CD4-positive, alpha-beta T cell (primary cell): ENCODE measurements at places on chromosomes 11 and 22.
A peak's percentile ranks its signal among the peaks of the same experiment; 100 is the strongest.

- H3K4me1 ChIP-seq = no peaks in the 10 kb centered on the region
- no peaks in the 10 kb centered on the region for H3K27me3 ChIP-seq
- H3K4me3 ChIP-seq = no peak overlapping the region
- no peak for DNase-seq
- no peak overlapping the region for H3K27ac ChIP-seq
These were observed 65.3 kb downstream of the ARFGAP2 start for GRCh38 chr11:47111318-47111804.

GRCh38 chr11:27129686-27130085 lies 89.1 kb downstream of the BBOX1 start:
- H3K27ac ChIP-seq = no peak overlapping the region
- H3K27me3 ChIP-seq = no peaks in the 10 kb centered on the region
- no peaks in the 10 kb centered on the region for H3K36me3 ChIP-seq

DNA sequence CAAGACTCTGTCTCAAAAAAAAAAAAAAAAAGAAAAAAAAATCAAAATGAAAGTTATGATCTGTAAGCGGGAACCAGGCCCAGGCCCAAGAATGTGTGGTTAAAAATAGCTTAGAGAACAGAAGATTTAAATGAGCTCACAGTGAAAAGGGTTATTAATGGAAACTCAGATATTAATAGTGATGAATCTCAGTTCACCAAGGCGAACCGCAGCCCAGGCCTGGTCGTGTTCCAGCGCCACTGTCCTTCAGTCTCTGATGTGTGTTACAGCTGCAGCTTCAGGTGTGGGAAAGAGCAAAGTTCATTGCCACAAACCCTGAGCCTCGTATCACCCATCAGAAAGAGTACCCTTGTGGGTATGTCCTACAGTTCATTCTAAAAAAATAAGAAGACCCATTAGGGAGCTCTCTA lies 107.1 kb downstream of the GAB2 start:
- H3K4me3 ChIP-seq = no peak overlapping the region
- no peaks in the 10 kb centered on the region for H3K4me1 ChIP-seq
- DNase-seq = no peak
- no peak overlapping the region for H3K27ac ChIP-seq
- H3K27me3 ChIP-seq = no peaks in the 10 kb centered on the region
- H3K36me3 ChIP-seq = no peaks in the 10 kb centered on the region

DNA sequence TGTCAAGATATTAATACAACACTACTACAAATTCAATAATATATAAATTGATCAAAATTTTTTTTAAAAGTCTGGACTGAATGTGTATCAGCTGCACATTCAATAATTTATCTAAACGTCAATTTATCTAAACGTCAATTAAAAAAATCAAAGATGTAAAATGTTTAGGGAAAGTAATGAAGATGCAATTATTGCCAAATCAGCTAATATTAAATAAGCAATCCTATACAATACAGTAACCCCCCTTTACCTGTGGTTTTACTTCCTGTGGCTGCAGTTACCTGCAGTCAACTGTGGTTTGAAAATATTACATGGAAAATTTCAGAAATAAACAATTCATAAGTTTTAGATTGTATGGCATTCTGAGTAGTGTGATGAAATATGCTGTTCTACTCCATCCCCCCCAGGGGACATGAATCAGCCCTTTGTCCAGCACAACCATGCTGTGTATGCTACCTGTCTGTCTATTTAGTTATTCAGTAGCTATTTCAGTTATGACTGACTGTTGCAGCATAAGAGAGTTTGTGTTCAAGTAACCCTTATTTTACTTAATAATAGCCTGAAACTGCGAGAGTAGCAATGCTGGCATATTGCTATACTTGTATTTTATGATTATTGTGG lies 72.2 kb downstream of the CWF19L2 start:
- no peak for DNase-seq
- H3K4me1 ChIP-seq = peaks cover 2% of the 10 kb centered on the region
- no peak overlapping the region for H3K27ac ChIP-seq
- H3K27me3 ChIP-seq = no peaks in the 10 kb centered on the region

- no peaks in the 10 kb centered on the region for H3K27me3 ChIP-seq
- H3K27ac ChIP-seq = no peak overlapping the region
- DNase-seq = no peak
- H3K4me1 ChIP-seq = no peaks in the 10 kb centered on the region
- no peak overlapping the region for H3K4me3 ChIP-seq
- no peaks in the 10 kb centered on the region for H3K36me3 ChIP-seq
These were observed 22.7 kb upstream of the PICALM start for GRCh38 chr11:86091566-86091965.

DNA sequence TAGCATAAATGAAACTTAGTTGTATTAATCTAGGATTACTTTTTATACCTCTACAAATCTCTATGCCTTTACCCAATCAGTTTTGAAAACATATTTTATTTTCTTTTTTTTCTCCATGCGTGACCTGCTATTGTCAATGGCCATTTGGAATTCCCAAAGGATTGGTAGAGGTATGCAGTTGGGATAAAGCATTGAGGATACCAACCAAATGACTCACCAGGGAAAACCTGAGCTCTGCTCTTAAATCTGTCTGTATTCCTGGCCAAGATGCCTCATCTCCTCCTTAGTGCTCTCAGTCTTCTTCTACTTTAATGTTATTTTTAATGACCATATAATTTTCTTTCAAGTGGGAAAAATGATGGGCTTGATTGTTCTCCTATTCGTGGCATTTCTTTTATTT lies 61.9 kb downstream of the EHF start:
- no peak overlapping the region for H3K4me3 ChIP-seq
- H3K36me3 ChIP-seq = no peaks in the 10 kb centered on the region
- no peak overlapping the region for H3K27ac ChIP-seq
- H3K27me3 ChIP-seq = no peaks in the 10 kb centered on the region

DNA sequence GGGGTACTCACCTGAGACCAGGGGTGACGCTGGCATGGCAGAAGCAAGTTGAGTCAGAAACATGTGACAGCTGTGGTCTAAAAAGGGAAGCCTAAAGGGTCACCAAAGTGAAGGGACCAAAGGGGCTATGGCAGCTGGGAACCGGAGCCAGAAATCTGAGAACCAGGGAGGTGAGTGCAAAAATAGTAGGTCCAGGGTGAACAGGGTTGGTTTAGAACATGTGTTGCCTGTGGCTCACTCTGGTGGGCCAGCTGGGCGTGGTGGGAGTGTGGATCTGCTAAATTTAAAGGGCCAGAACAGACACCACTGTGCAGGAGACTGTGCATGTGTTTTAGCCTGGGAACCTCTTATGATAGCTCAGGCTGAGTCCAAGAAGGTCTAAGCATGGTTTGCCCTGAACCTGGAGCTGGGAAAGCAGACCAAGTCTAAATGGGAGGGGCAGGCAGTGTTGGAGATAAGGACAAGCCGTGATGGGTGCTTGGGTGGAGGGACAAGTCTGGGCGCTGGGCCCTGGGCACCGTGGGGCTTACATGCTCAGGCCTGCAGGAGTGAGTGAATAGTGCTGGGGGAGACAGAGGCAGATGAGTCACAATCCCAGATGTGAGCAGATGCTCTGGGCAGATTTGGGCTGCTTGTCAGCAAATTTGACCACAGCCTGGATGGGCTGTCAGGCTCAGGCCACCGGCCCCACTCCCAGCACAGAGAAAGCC lies 41.4 kb upstream of the ZBED5 start:
- DNase-seq = no peak
- H3K27me3 ChIP-seq = no peaks in the 10 kb centered on the region
- no peak overlapping the region for H3K27ac ChIP-seq

- H3K27ac ChIP-seq = no peak overlapping the region
- no peaks in the 10 kb centered on the region for H3K27me3 ChIP-seq
- no peak for DNase-seq
- no peaks in the 10 kb centered on the region for H3K4me1 ChIP-seq
- no peak overlapping the region for H3K4me3 ChIP-seq
- no peaks in the 10 kb centered on the region for H3K36me3 ChIP-seq
These were observed 3.5 kb upstream of the SLC22A6 start for GRCh38 chr11:62988276-62988675.

- H3K4me3 ChIP-seq = no peak overlapping the region
- no peaks in the 10 kb centered on the region for H3K4me1 ChIP-seq
- no peak overlapping the region for H3K27ac ChIP-seq
These were observed 742.9 kb downstream of the LRRC4C start for GRCh38 chr11:40716344-40717130.

DNA sequence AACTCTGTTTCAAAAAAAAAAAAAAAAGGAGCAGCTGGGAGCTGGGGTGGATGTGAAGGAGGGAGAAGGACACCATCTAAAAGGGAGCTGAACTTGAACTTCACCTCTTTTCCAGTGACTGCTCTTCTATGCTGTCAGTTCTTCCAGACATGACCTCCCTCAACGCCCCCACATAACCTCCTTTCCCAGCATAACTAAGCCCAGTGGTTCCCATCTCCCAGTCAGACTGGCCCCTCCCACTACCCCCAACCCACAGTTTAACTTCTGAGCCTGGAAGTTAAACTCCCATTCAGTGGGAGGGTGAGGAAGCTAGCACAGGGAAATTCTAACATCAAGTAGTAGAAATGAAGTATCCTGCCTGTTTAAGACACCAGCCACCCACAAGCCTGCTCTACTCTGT lies 1.8 kb downstream of the ARHGAP1 start:
- peaks cover 76% of the 10 kb centered on the region for H3K4me1 ChIP-seq
- peaks cover 46% of the 10 kb centered on the region for H3K36me3 ChIP-seq
- no peaks in the 10 kb centered on the region for H3K27me3 ChIP-seq
- H3K27ac ChIP-seq = no peak overlapping the region
- no peak for DNase-seq

DNA sequence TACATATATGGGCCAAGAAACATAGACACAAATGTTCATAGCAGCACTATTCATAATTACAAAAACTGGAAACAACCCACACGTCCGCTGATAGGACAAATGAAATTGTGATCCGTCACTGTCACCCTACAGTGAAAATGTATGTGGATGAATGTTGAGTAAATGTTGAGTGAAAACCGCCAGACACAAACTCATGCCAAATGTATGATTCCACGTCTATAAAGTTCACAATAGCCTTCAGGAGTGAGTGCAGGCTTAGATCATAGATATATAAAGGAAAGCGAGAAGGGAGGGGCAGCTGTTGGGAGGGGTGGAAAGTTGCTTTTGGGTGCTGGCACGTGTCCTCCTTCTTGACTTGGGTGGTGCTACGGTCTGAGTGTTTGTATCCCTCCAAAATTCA lies 33.6 kb downstream of the DBX1 start:
- no peaks in the 10 kb centered on the region for H3K36me3 ChIP-seq
- no peak overlapping the region for H3K4me3 ChIP-seq
- no peak overlapping the region for H3K27ac ChIP-seq
- no peaks in the 10 kb centered on the region for H3K27me3 ChIP-seq
- DNase-seq = no peak
- peaks cover 2% of the 10 kb centered on the region for H3K4me1 ChIP-seq

GRCh38 chr22:29050457-29050856 lies 11.2 kb downstream of the C22orf31 start:
- H3K4me3 ChIP-seq = no peak overlapping the region
- no peak overlapping the region for H3K27ac ChIP-seq
- H3K36me3 ChIP-seq = no peaks in the 10 kb centered on the region
- H3K27me3 ChIP-seq = no peaks in the 10 kb centered on the region
- DNase-seq = no peak
- H3K4me1 ChIP-seq = no peaks in the 10 kb centered on the region

DNA sequence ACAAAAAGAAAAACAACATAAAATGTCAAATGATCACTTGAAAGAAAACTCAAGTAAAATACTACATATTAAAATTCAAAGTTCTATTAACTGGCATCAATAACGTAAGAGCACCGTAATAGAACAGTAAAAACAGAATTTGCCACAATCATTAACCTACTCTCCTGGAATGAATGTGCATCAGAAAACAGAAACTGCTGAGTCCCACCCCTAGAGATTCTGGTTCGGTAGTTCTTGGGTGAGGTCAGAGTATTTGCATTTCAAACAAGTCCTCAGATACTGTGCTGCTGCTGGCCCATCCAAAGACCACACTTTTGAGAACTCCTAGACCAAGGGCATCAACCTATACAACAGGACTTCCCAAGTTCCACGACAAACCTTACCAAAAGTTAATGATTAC lies 23.5 kb downstream of the PITPNB start:
- no peaks in the 10 kb centered on the region for H3K27me3 ChIP-seq
- H3K27ac ChIP-seq = no peak overlapping the region
- no peak for DNase-seq

- H3K27me3 ChIP-seq = no peaks in the 10 kb centered on the region
- H3K27ac ChIP-seq = no peak overlapping the region
- peaks cover 9% of the 10 kb centered on the region for H3K4me1 ChIP-seq
- no peak for DNase-seq
- H3K4me3 ChIP-seq = no peak overlapping the region
These were observed 2.4 kb upstream of the SLCO2B1 start for GRCh38 chr11:75148436-75148983.

GRCh38 chr22:41544671-41545476 lies 604 bp upstream of the POLR3H start:
- H3K4me3 ChIP-seq = peak overlapping the region; percentile 90
- peaks cover 7% of the 10 kb centered on the region for H3K36me3 ChIP-seq
- H3K27me3 ChIP-seq = no peaks in the 10 kb centered on the region
- H3K27ac ChIP-seq = peak overlapping the region; percentile 81
- no peak for DNase-seq
- peaks cover 26% of the 10 kb centered on the region for H3K4me1 ChIP-seq

DNA sequence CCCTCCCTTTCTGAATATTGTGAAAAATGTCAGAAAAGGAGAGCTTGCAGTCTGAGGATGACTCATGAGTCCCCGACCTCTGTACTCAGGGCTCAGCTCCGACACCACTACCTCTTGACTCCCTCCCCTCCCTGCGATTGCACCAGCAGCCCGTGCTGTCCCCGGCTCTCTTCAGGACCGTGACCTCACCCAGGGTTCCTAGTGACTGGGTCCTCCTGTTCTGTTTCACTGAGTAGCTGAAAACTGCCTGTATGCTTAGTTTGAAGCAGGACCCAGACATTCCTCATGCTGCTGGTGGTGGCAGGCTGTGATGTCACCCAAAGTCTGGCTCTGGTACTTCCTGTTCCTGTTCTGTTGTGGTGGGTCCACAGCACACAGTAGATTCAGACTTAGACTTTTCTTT lies 11.7 kb downstream of the PHRF1 start:
- peaks cover 20% of the 10 kb centered on the region for H3K4me1 ChIP-seq
- peak; percentile 72 for DNase-seq
- peaks cover 64% of the 10 kb centered on the region for H3K36me3 ChIP-seq
- H3K4me3 ChIP-seq = no peak overlapping the region
- H3K27ac ChIP-seq = peak overlapping the region; percentile 77
